ENCODE measurements at places on chromosomes 5 and 9.

- peak; percentile 50 for DNase-seq
These were observed at the start of gene FBLL1 for GRCh38 chr5:168528521-168529373. Gene FBLL1 (plus strand): TSS chr5:168529305. CDS start chr5:168529505, 200 bp downstream.

GRCh38 chr9:16551692-16552091, 318.8 kb downstream of the BNC2 start:
- no peak for DNase-seq

- DNase-seq = peak; percentile 38
These were observed 23.4 kb upstream of the MAMDC2 start for GRCh38 chr9:70020217-70020616.

DNA sequence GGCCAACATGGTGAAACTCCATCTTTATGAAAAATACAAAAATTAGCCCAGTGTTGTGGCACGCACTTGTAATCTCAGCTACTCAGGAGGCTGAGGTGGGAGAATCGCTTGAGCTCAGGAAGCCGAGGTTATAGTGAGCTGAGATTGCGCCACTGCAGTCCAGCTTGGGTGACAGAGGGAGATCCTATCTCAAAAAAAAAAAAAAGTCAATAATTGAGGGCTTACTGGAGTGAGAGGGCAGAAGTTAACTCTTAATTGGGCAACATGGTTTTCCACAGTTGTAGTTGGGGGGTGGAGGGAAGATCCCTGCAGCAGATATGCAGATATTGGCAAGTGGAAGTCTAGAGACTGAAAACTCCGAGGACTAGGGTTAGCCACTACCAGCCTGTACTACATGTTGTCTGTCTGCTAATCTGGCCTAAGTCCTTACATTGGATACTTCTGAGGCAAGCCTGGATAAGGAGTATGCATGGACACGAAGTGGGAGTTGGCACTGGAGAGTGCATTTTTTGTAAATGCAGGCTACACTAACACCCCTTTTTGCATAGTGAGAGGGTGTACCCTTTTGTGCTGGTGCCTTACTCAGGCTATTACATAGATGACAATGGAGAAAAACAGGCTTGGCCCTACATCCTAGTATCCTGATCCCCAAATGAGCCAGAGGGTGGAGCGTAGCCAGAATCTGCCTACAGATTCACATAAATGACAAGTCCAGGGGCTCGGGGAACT, 89.0 kb upstream of the NIPBL start:
- no peak for DNase-seq
